ENCODE measurements at places on chromosomes 11 and 22. TPM values are rescaled to one million over a fixed set of nuclear protein-coding genes. Genes with fewer than 3 reads are reported as not detected.

CAVIN3 gene
- 36.0 TPM for total RNA-seq

GRCh38 chr11:123083623-123084029 is 21.7 kb upstream of the HSPA8 start:
- peaks cover 9% of the 10 kb centered on the region for H3K36me3 ChIP-seq
- H3K4me1 ChIP-seq, result peaks cover 49% of the 10 kb centered on the region
- peak overlapping the region; percentile 78 for H3K4me3 ChIP-seq
- DNase-seq, result peak; percentile 92
- peak overlapping the region; percentile 85 for H3K27ac ChIP-seq

DNA sequence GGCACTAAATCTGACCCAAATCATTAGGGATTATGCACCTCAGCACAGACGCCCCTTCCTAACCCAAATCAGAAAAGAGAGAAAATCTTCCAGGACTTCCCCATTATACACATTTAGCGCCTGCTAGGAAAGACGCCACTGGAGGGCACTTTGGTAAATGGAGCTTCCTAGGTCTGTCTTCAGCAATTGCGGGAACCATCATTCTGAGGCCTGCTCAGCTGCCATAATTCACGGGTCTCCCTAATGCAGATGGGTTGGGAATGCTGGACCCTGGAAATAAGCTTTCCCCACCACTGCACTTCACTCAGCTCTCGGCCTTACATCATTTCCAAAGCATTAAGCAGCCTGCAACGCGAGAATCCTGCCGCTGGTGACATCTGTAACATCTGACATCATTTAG is 86.2 kb upstream of the OPCML start:
- H3K27ac ChIP-seq, result no peak overlapping the region
- H3K4me3 ChIP-seq, result no peak overlapping the region
- no peaks in the 10 kb centered on the region for H3K36me3 ChIP-seq
- H3K27me3 ChIP-seq, result no peaks in the 10 kb centered on the region
- no peak for DNase-seq

- peaks cover 28% of the 10 kb centered on the region for H3K27me3 ChIP-seq
- no peak overlapping the region for H3K4me3 ChIP-seq
- no peak overlapping the region for H3K27ac ChIP-seq
- no peak for DNase-seq
- no peaks in the 10 kb centered on the region for H3K4me1 ChIP-seq
These were observed 15.7 kb downstream of the FJX1 start for GRCh38 chr11:35633827-35634423.

NRIP3 gene
- 5.3 TPM for total RNA-seq
